Activated naive CD8-positive, alpha-beta T cell treated with anti-CD3 and anti-CD28 coated beads, Interleukin-2, amount 10 ng/mL, durations not matched to agents 7 days and 5 days (primary cell): ENCODE measurements at places on chromosomes 4 and X. TPM values are rescaled to one million over a fixed set of nuclear protein-coding genes. Genes with fewer than 3 reads are reported as not detected.

Gene ARHGAP24
- total RNA-seq = not detected

Gene PNMA3
- 5.7 TPM for total RNA-seq

Gene MAGEC1
- total RNA-seq = not detected

Gene UGT8
- 0.17 TPM for total RNA-seq

Gene SRPX2
- total RNA-seq = not detected

Gene RCHY1
- 29.2 TPM for total RNA-seq

Gene BST1
- total RNA-seq = 0.91 TPM

Gene CPZ
- not detected for total RNA-seq

Gene MAGEA2B
- total RNA-seq = not detected

Gene SMS
- total RNA-seq = 64.1 TPM

Gene NKX6-1
- total RNA-seq = not detected

Gene IL21
- total RNA-seq = not detected

Gene AFP
- total RNA-seq = not detected

Gene MAPK10
- not detected for total RNA-seq

Gene NLGN4X
- not detected for total RNA-seq

Gene TMEM154
- total RNA-seq = 21.9 TPM

Gene PABPC1L2A
- total RNA-seq = not detected

Gene NXF2
- total RNA-seq = not detected

Gene UGT2B7
- total RNA-seq = not detected

Gene USP51
- 1.6 TPM for total RNA-seq

Gene CLCN4
- total RNA-seq = not detected

Gene DUX4
- not detected for total RNA-seq

Gene AMOT
- 1.1 TPM for total RNA-seq

Gene CLNK
- total RNA-seq = not detected

Gene PAGE2
- not detected for total RNA-seq

Gene ODAM
- not detected for total RNA-seq

Gene MAGEA11
- not detected for total RNA-seq

Gene UGT2B10
- not detected for total RNA-seq

Gene RIPPLY1
- not detected for total RNA-seq

Gene TMPRSS11A
- total RNA-seq = not detected

Gene ANOS1
- total RNA-seq = not detected

Gene NPY2R
- not detected for total RNA-seq
